Amygdala (tissue), 56 donors: ENCODE measurements at places on chromosomes 13 and 19.

GRCh38 chr19:1567116-1567847, 843 bp downstream of the MEX3D start:
- no peak for DNase-seq

- DNase-seq, result no peak
Measured at GRCh38 chr13:52156724-52157261, 2.6 kb downstream of the NEK3 start.

DNA sequence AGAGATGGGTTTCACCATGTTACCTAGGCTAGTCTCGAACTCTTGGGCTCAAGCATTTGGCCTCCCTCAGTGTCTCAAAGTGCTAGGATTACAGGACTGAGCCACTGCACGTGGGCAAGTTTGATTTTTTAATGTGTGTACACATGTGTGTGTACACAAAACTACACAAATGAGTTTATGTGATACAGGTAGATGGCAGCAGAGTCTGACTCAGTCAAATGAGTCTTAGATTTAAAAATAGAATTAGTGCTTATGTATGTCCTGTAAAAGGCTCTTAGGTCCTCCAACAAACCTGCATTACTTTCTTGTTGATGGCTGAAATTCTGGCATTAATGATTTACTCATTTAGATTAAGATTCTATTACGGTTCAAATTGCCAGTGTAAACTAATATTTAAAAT, 293.7 kb downstream of the PCDH17 start:
- DNase-seq, result no peak

DNA sequence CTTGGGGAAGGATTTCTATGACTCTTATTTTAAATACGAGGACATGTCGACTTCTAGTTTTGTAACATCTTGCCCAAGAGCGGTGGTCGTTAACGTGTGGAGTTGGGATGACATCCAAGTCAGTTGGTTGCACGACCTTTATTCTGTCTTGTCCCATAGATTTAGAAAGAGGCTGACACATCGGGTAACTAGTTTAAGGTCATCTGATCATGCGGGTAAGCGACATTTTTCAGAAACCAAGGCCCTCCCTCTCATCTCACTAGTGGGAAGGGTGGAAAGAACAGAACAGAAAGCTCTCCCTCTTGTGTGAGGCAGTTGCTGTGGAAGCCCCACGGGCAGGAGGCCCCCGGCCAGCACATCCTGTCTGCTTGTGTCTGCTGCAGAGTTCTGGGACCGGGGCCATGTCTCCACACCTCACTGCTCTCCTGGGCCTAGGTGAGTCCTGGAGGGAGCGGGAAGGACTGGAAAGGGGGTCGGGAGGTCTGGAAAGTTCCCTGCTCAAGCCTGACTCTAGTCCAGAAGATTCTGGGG, at the start of gene LAIR2:
Gene LAIR2 (plus strand): TSS at position 314 of the 531 bp plus-strand sequence. CDS start 88 bp downstream, at position 402.
- DNase-seq, result no peak

- no peak for DNase-seq
Measured at GRCh38 chr13:33550276-33550675, 264.7 kb upstream of the STARD13 start.
